SW 1271 (cell line): ENCODE measurements at places on chromosomes 1 and 21.

GRCh38 chr1:46687921-46688509 is 16.4 kb downstream of the TEX38 start:
- no peak for DNase-seq

GRCh38 chr1:5691795-5692509 is 300.3 kb downstream of the NPHP4 start:
- no peak for DNase-seq

DNA sequence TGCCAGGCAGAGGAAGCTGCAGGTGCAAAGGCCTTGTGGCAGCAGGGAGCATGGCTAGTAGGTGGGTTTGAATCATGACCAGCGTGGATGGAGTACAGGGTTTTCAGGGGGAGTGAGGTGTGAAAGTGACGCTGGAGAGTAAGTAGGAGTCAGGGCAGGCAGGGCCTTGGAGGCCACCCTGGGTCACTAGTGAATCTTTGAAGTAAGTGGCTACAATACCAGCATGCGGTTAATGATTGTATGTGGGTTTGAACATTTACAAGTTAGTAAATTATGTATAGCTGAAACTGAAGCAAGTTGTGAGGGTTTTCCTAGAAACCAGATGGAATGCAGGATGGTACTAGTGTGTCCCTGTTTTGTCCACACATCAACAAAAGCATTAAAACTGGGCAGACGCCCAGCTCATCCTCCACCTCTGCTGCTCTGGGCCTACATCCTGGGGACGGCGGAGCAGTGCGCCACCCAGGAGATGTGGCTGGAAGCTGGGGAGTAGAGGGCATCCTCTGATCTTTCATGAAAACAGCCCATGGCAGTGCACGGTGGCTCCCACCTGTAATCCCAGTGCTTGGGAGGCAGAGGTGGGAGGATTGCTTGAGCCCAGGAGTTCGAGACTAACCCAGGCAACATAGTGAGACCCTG is 41.2 kb upstream of the B3GALNT2 start:
- DNase-seq: no peak

DNA sequence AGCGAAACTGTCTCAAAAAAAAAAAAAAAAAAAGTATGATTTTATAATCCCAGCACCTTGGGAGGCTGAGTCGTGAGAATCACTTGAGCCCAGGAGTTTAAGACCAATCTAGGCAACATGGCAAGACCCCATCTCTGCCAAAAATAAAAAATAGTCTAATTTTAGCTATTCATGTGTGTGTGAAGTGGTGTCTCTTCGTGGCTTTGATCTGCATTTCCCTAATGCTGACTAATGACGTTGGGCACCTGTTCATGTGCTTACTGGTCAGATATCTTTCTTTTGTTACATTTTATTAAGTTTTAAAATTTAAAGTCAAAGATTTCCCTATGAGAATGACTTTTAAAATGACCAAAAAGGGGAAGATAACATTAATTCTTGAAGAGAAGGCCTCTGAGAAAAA is 31.0 kb downstream of the PSEN2 start:
- DNase-seq: no peak

DNA sequence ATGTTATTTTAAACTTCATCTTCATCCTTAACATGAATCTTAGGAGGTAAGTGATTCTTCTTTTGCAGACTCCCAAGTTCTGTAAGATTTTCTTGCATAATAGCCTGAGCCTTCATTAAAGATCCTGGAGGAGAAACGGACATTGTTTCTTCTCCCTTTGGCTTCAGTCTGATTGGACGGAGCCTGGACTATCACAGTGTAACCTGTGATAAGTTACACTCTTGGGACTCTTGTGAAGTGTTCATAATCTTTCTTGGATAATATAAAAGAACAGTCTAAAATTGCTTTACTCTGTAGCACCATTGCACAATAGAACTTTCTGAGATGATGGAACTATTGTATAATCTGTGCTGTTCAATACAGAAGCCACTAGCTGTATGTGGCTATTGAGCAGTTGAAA is 244.8 kb downstream of the DNM3 start:
- DNase-seq: no peak

GRCh38 chr1:76687307-76688175 is 179.7 kb upstream of the ST6GALNAC5 start:
- DNase-seq: no peak

DNA sequence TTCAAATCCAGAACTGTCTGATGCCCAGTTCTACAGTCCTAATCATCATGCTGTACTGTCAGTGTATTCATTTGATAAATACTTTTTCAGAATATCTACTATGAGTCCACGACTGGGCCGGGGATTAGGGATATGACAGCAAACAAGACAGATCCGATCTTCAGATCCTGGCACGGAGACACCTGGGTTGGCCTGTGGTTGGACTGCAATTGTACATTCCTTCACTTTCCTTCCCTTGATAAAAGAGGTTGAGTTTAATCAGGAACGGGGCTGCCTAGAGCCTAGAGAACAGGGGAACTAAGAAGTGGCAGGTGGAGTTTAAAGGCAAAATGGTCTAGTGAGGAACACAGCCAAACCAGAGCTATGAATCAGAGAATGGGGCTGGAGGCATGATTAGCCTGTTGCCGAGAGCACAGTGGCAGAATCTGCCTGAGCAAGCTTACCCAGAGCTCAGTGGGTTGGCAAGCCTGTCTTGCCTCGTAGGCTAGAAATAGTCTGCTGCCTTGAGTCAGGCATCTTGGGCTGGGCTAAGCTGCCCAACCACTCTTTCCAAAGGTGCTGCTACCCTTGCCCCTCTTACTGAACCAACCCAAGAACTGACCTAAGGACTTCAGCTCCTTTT is 38.1 kb upstream of the PTCH2 start:
- DNase-seq: no peak

- DNase-seq: no peak
Measured at GRCh38 chr1:10399444-10399941, 629 bp downstream of the PGD start.

GRCh38 chr1:52238474-52238873 is 96.6 kb downstream of the ZFYVE9 start:
- peak; percentile 5 for DNase-seq

- no peak for DNase-seq
Measured at GRCh38 chr1:220527279-220527907, 543 bp upstream of the MARK1 start.

- no peak for DNase-seq
Measured at GRCh38 chr1:157189986-157190982, 52.1 kb upstream of the ETV3 start.

- DNase-seq: peak; percentile 36
Measured at GRCh38 chr1:182084487-182085316, 23.2 kb upstream of the ZNF648 start.

GRCh38 chr21:25103500-25104207 is 503.6 kb downstream of the MRPL39 start:
- DNase-seq: no peak

DNA sequence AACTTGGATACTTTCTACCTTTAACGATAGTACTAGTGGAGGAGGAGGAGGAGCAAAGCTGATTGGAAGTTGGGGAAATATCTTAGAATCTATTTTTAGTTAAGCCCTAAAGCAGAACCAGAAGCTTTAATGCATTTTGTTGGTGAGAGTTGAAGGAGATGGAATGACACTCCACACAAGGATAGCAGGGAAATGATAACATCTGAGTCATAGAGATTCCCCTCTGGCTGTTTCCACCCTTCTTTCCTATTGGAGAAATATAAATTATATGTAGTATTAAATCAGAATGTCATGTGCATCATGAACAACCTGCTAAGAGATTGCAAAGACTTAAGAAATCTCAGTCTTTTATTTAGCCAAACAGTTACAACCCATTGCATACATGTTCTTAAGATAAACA is 1357.7 kb downstream of the NCAM2 start:
- no peak for DNase-seq

DNA sequence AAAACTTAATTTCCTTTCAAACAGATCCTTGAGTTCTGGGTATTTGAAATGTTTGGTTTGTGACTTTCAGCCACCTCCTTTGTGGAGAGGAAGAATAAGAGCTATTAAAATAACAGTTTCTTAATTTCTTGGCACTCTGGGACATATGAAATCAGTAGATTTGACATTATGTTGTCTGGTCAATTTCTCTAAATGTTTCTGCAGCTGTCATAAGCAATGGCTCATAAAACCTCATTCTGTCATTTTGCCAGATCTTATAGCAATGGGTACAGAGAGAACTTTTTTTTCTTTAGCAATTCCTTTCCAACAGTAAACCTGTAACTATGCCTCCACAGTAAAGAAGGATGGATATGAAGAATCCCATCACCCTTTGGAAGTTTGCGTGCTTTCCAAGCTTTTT is 52.6 kb downstream of the LAMC1 start:
- DNase-seq: no peak

- no peak for DNase-seq
Measured at GRCh38 chr1:161335796-161336195, 21.6 kb downstream of the SDHC start.

- DNase-seq: no peak
Measured at GRCh38 chr1:112057736-112058135, 68.3 kb upstream of the KCND3 start.

DNA sequence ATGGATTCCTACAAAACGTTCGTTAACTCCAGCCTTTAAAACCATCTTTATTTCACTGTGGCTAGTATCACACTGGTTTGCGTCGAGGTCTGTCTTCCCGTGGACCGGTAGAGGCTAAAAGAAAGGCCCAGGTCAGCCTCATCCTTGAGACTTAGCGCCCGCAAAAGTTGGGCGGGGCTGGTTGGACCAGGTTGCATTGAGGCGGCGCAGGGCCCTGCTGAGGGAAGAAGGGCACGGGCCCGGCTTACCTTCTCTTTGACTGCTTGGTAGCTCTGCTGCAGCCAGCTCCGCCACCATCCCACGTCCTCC is 455 bp downstream of the BSDC1 start:
- no peak for DNase-seq

DNA sequence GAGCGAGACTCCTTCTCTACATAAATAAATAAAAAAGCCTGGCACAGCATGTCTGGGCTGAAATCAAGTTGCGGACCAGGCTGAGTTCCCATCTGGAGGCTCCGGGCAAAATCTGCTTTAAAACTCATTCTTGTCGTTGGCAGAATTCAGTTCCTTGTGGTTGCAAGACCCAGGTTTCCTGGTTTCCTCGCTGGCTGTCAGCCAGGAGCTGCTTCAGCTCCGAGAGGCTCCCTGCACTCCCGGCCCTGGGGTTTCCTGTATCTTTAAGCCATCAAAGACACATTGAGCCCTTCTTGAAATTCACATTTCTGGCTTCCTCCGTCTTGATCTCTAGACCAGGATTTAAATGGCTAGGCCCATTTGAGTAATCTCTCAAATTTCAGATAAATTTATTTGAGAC is 20.6 kb upstream of the SCCPDH start:
- DNase-seq: no peak

GRCh38 chr21:27586326-27586725 is 619.4 kb upstream of the ADAMTS5 start:
- DNase-seq: no peak

DNA sequence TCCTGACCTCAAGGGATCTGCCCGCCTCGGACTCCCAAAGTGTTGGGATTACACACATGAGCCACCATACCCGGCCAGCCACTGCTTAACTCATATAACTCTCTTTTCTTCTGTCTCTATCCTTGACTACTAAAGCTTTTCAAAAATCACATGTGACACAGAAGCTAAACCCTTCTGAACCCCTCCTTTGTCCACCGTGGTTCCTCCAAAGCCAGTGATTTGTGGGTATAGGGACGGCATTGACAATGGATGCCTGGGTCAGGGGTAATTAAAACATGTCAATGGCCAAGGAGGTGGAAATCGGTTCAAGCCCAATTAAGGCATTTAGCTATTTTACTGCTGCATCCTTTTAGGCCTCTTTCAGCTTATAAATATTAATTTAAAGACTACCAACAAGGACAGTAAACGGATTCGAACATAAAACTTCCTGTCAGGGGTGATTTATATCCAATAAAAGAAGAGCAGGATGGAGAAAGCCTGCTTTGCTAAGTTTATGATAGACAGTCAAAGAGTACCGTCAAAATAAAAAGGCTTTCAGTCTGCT is 242.3 kb downstream of the GPATCH2 start:
- no peak for DNase-seq

DNA sequence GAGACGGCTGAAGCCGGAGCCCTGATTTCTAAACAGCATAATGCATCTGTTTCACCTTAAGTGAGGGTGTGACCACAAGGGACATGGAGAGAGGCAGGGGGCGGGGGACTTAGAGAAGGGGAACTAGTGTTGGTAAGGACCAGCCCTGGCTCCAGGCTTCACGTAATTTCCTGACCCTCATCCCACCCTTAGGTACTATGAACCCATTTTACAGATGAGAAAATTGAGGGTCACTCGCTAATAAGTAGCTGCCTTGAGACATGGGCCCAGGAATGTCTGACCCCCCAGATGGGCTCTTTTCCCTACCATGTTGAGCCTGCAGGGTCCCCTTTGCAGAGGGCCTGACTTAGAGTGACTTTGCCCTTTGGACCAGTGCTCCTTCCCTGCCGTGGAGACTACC is 4.7 kb downstream of the EPHA8 start:
- no peak for DNase-seq
